HFF-Myc (cell line): ENCODE measurements at places on chromosomes 6 and 20.

DNA sequence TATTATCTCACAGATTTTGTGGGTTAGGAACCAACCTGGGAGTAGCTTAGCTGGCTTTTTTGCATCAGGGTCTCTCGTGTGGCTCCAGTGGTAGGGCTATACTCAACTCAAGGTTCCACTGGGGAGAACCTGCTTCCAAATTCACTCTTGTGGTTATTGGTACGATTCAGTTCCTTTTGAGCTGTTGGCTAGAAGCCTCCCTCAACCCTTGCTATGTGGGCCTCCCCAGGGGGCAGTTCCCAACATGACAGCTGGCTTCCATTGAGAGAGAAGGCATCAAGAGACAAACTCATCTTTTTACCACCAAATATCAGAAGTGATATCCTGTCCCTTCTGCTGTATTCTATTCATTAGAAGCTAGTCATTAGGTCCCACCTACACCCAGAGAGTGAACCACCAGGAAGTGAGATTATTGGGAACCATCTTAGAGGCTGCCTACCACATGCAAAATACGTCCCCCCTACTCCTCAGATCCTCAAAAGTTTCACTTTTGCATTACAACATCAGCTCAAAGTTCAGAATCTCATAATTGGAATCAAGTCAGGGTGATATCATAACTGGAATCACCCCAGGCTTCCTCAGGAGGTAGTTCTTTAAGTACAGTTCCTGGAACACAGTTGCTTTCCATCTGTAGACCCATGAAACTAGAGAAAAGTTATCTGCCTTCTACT, 30.9 kb downstream of the MKKS start:
- no peak for DNase-seq

- DNase-seq, result no peak
Measured at GRCh38 chr6:37036146-37036545, 30.7 kb downstream of the FGD2 start.

- DNase-seq, result no peak
Measured at GRCh38 chr20:63743210-63743970, 3.8 kb downstream of the SLC2A4RG start.

GRCh38 chr20:25258828-25259227, 10.9 kb downstream of the PYGB start:
- DNase-seq, result no peak

- DNase-seq, result no peak
Measured at GRCh38 chr20:40882152-40882551, 146.5 kb upstream of the TOP1 start.

DNA sequence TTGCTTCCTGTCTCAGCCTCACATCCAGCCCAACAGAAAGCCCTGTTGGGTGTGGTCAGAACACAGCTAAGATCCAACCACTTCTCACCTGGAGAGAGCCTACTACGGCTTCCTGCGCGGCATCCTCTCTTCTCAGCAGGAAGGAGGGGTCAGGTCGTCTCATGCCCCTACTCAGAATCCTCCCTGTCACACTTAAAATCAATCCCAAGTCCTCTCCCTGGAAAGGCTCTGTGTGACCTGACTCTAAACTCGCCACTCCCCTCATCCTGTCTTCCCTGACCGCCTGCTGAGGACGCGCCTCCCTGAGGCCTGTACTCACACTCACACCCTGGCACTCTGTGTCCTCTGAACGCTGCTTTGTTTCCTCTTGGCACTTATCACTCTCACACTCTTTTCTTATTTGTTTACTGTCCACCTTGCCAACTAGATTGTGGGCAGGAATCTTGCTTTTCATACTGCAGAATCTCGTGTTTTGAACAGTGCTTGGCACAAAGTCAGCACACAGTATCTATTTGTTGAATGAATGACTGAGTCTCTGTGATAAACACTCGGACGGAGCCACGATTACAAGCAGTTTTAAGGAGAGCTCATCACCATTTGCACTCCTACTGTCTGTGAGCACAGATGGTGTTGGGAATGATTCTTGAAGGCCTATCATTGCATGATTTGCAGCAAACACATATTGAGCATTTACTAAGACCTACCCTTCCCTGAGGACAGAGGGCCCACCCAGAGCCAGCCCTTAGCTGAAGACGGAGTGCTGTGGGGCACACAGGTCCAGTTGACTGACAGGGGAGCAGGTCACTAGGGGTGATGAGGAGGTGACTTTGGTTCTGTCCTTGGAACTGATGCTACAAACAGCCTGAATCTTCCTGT, 18.7 kb downstream of the RAB5IF start:
- DNase-seq, result no peak

- no peak for DNase-seq
Measured at GRCh38 chr20:32338665-32339064, 19.5 kb upstream of the ASXL1 start.

DNA sequence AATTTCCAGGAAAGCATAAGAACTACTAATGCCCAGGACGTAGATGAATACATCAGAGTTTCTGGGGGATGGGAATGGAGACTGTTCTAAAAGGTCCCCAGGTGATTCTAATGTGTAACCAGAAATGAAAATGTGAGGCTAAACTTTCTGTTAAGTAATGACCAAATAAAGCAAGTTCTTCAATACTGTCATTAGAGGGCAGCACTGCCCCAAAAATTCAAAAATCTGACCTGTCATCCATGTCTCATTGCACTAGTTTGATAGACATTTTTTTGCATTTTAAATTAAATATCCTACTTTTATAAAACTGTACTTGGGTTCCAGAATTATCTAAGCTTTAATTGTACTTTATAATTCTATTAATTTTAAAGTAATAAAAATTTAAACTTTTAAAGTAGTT, 94.9 kb downstream of the RFX6 start:
- peak; percentile 3 for DNase-seq

DNA sequence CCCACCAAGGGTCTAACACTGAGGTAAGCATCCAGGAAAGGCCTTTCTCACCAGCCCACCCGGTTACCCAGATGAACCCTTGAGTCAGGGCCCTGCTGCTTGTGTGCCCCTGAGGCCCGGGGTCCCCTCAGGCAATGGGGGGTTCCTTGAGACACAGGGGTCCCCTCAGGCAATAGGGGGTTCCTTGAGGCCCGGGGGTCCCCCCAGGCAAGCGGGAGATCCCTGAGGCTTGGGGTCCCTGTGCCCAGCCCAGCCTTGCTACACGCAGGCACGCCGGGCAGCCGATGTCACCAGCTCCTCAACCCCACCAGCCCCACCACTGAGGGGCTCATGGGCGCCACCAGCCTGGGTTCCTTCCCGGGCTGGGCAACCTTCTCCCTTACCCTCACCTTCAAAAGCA, 247.2 kb downstream of the TTLL2 start:
- DNase-seq, result no peak

- no peak for DNase-seq
Measured at GRCh38 chr20:63795178-63795830, 35.8 kb downstream of the ZBTB46 start.

GRCh38 chr6:44202332-44202971, 14.3 kb upstream of the MYMX start:
- no peak for DNase-seq

DNA sequence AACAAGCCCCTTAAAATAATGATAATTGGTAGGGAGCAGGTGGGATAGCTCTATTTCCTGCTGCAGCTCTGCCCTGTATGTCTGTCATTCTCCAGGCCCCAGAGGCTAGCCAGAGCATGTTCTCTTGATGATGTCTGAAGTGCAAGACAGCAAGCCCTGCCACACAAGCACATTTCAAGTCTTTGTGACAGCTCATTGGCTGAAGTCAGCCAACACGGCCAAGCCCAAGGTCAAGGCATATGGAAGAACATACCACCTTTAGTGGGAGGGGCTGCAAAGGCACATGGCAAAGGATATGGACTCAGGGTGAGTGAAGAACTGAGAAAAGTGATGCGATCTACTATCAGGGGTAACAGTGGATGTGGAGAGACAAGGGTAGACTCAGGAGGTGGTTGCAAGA, 116.1 kb downstream of the PRND start:
- DNase-seq, result no peak

- DNase-seq, result no peak
Measured at GRCh38 chr6:1473598-1473997, 84.2 kb downstream of the FOXF2 start.

DNA sequence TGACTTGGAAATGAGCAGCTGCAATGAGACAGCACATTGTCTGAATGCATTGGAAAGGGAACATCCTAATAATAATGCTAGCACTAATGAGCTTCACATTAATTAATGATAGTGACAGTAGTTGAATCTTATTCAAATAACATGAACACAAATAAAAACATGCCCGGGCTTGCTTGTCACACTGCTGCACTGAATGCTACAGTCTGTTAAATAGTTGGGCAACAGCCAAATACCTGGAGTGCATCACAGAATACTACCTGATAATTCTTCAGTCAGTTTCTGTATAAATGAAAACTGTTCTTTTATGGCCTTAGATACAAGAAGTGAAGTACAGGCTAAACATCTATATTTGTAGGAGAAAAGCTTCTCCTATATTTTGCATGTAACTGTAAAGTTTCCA, 458.7 kb downstream of the RNF144B start:
- no peak for DNase-seq

DNA sequence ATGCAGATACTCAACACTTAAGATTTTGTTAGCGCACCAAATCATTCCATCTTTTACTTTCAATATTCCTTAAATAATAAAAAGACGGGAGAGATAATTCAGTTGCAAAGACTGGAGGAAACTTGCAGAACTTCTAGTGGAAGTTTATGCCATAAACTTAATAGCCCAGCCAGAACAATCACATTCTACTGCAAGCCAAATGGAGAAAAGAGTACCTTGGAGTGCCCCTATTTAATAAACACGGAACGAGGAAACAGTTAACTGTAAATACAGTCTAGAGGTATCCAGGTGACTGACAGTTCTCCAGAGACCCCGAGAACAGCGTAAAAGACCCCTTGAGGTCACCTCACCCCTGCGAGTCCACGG, 635 bp downstream of the SLC35B3 start:
- DNase-seq, result no peak

- DNase-seq, result no peak
Measured at GRCh38 chr20:23601715-23602114, 4.0 kb downstream of the CST9 start.

DNA sequence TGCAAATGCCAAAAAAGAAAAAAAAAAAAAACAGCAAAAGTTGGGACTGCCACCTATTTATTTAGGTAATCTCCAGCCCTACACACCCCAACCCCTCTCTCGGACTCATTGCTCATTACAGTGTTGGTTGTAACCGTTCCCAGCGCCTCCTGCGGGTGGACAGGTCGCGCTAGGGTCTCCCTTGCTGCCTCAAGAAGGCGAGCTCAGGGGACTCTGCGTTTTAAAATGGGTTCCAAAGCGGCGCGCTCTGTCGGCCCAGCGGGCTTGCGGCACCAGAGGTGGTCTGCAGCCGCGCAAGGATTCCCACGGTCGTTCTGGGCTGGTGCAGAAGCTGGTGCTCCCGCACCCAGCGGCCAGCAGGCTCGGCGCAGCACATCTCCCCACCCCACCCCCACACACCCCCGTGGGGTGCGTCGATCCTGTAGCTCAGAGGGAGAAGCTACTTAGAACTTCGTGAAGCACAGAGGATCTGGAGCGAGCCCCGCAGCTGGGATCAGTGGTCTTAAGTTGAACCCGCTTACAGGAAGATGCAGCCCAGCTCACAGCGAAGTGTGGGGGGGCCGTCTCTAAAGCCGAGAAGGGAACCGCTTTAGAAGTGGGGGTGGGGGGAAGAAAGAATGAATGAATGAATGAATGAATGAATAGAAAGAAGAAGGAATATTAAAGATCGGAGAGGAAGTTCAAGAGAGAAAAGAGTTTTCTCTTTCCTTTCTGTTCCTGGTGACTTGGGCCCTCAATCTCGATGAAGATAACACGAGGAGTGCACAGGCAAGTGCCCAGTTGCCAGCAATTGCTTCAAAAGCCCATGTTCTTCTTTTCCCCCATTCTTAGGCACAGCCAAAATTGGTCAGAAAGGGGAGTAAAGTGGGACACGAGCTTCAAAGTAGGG, 780 bp downstream of the TFAP2A start:
- DNase-seq, result no peak

GRCh38 chr6:46925563-46926253, 4.0 kb upstream of the ADGRF5 start:
- no peak for DNase-seq

GRCh38 chr20:33681728-33682353, 4.3 kb downstream of the E2F1 start:
- no peak for DNase-seq

- DNase-seq, result no peak
Measured at GRCh38 chr6:149094156-149094555, 223.4 kb upstream of the TAB2 start.

DNA sequence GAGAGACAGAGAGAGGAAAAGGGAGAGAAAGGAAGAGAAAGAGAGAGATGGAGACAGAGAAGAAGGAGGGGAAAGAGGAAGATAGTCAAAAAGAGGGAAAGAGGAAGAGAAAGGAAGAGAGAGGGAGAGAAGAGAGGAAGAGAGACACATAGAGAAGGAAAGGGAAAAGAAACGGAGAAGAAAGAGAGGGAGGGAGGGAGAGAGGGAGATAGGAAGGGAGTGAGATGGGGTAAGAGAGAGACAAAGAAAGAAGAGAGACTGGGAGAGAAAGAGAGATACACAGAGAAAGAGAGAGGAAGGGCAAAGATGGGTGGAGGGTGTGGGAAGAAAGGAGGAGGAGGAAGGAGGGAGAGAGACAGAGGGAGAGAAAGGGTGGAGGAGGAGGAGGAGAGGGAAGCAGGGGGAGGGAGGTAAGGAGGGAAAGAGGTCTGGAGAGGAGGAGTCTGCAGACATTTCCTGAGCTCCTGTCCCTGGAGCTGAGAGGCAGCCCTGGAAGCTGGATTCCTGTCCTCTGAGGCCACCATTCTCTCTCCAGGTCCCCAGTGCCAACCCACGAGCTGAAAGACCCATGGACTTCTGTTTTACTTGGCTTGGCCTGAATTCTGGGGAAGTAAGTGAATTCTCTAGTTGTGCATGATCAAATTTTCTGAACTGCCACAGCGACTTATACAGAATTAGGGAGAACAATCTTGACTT, 9.9 kb downstream of the FOXF2 start:
- DNase-seq, result no peak

GRCh38 chr6:21103626-21104224, 489.8 kb upstream of the SOX4 start:
- no peak for DNase-seq

- DNase-seq, result no peak
Measured at GRCh38 chr20:40682104-40682981, 6.7 kb downstream of the MAFB start.

GRCh38 chr20:50645253-50646068, 45.9 kb downstream of the RIPOR3 start:
- peak; percentile 95 for DNase-seq
